Bone marrow (tissue), 2 donors: ENCODE measurements at places on chromosomes 4 and X.

GRCh38 chrX:118764122-118764521 is 36.7 kb downstream of the IL13RA1 start:
- DNase-seq: no peak

DNA sequence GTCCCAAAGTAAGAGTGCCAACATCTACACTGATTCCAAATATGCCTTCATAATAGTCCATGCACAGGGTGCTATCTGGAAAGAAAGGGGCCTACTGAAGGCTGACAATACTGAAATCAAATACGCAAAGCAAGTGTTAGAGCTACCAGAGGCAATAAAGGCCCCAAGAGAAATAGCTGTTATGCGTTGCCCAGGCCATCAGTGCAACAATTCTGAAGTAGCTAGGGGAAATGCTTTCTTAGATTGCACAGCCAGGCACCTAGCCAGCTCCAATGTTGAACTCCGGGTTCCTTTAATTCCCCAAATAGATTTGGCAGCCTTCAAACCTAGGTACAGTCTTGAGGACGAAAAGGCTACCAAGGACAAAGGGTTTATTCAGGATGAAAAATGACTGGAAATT is 17.4 kb upstream of the PAPSS1 start:
- DNase-seq: no peak

GRCh38 chr4:77795326-77795725 is 23.8 kb downstream of the CNOT6L start:
- no peak for DNase-seq

DNA sequence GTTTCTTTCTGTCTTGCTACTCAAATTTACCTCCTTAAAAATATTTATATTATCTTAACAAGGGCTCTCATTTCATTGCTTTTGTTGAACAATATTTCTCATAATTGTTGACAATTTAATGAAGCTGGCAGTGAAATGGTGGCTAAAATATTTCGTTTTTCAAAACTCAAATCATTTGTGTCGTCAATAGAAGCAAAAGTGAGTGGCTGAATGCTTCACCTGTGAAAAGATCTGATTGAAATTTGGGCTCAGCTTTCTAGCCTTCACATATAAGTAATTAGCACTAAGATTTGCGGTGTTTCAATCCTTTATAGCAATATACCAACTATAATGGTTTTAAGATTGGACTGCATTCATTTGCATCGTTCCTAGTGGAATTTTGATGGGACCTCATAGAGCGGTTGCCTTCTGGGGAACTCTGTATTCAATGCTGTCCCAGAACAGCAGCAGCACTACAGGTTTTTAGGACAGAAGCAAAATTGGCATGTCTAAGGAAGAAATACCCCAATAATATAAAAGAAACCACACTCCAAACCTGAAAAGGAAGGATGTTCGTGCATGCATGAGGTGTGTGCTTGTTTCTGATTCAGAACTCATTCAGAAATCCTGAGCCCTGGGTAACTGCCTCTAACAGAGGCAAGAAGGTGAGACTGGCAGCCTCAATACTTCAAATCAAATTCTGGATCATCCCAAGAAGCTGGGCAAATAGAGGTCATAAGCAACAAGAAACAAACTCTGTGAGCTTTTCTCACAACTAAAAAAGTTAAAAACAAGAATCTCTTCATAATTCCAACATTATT is 2.5 kb downstream of the CXCL1 start:
- DNase-seq: no peak

DNA sequence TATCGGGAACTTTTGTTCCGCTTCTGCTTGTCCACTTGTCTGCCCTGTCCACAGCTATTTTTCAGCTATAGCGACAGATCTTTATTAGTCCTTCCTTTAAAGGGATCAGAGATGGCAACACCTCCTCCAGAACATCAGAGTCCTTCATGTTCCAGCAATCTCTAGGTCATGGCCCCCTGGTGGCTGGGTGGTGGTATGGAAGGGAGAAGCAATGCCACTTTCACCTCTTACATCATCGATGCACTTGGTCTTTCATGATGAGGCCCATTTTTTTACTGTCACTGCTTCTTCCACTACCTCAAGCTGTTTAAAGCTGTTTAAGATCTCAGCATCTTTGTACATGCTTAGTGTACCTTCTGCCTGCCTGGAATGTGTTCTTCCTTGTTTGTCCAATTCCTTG is 106.7 kb downstream of the ARHGAP6 start:
- no peak for DNase-seq

GRCh38 chr4:25965629-25966028 is 51.6 kb downstream of the SMIM20 start:
- DNase-seq: no peak

DNA sequence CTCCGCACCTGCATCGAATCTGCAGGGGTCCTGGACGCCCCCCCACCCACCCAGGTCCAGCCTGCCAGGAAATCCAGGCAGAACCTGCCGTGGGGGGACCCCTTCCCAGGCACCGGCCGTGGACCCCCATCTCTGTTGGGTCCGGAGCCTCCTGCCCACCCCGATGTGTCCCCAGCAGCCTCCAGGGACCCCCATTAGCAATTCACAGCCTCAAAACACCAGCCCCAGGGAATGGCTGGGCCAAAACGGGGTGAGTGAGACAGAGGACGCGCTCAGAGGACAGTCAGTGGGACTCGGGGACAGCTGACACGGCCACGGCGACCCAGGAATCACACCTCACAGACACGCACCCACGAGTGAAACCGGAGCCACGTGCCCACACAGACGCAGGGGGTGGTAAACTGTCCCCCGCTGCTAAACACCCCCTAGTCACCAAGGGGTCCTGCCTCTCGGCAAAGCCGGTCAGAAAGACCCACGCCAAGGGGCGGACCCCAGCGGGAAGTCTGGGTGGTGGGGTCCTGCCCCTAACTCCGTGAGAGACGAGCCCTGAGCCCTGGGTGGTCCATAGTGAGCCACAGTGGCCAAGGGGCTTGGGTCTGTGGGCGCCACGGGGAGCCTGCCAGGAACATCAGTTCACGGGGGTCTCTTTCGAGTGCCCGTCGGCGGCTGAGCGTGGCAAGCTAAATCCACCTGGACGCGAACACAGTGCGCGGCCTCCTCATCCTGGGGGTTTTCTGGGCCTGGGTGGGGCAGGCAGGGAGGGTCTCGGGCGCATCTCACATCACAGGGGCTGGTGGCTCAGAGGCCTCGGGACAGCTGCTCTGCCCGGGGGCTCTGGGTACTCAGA is 126.5 kb upstream of the NKX1-1 start:
- DNase-seq: no peak

DNA sequence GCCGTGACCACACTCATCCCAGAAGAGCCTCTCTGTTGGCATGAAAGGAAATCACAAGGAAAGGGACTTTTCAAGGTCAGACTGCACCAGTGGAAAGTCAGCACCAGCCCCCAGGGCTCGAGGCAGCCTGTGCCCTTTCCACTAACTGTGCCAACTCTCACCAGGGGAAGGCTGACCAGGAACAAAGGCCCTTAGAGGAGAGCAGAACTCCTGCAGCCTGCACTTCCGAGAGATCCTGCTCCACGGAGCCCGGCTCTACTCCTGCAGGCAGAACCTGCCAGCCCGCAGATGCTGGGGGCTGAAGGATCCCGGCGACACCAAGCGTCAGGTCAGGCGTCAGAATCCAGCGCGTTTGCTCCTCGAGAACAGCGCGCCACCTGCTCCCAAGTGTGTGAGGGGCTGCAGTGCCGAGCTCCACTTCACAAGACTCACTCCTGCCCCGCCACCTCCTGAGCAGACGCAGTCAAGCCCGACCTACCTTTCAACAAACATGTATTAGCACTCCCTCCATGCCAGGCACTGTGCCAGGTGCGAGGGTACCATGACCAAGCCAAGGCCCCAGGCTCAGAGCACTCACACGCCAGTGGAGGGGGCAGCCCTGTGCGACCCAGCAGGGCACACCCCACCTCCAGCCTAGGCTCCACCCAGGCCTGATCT is 13.6 kb upstream of the HELT start:
- no peak for DNase-seq

GRCh38 chr4:137946453-137947174 is 295.5 kb downstream of the SLC7A11 start:
- no peak for DNase-seq

DNA sequence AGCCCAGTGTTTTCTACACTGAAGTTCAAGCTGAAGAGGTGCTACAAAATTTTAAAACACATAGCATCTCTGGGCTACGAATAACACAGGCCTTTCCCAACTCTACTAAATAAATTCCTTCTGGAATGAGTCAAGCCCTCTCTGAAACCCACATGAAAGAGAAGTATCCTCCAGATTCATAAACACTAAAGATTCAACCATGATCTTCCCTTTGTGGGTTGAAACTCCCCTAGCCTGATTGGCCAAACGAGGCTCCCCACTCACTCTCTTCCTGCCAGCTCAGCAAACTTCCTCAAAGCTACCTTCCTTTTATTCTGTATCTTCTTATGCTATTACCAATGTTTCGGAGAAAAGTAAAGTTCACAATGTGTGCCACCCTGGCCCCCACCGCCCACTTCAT is 95.4 kb downstream of the NKX6-1 start:
- no peak for DNase-seq

DNA sequence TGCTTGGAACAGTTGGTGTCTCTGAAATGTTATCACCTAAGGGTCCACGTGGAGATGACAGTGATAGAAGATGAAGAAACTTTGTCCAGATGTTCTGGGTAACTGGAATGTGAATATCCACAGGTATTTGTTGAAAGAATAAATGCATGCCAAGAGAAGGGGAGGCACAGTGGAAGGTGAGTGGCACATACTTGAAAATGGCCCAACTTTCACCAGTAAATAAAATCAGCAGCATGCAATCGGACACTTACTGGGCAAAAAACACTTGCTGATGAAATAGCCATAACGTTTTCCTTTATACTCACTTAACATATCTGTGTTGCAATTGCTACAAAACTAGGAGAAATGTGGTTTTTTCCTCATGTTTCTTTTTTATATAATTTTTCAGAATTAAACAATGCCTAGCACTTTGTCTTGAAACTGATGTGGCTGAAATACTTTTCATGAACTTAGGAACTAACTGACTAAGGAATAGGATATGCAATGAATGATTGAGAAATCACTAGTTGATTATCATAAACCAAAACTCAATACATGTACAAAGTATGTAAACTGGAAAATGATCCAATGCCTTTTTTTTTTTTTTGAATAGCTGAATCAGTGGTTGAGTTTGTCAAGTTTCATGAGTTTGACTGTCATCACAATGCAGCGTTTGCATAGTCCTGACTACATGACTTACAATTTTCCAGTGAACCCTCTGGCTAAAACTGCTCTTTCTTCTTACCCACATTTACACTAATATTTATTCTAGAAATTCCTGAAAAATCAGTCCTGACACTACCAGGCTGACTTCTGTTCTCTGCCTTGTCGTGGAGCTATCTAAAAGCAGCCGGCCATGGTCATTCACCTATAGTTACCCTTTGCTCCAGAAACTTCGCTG is 127.4 kb downstream of the CPE start:
- no peak for DNase-seq

DNA sequence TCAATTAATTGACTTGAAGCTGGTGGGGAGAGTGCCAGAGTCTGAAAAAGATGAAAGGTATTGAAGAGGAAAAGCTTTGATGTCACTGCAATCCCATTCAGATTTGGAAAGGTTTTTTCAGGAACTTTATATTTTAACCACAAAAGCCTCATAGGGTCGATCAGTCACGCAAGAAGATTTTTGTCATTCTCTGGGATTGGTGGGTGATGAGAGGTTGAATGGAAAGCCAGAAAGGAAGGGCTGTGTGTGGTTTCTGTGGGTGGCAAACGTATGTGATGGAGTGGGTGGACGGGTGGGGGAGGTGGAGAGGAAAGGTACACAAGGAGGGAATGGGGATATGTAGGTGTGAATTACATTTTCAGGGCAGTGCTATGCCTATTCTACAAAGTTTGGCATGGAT is 173.8 kb upstream of the SCML1 start:
- no peak for DNase-seq

GRCh38 chrX:102652031-102652688 is 877 bp downstream of the GPRASP1 start:
- no peak for DNase-seq

DNA sequence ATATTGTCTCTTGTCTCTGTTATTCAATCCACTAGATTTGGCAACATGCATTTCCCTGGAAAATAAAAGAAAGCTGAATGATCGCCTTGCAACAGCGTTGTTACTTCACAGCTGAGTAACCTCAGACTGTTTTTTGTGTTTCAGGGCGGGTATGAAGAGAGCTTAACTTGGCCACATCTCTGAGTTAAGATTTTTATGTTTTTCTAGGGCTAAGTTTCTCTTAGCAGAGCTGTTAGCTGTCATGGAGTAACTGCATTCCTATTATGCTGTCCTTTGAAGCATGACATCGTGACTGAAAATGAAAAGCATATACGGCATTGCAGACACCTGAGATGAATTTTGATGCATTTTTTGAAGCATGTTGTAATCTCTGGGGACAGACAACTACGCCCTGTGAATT is 1798.9 kb downstream of the PCDH7 start:
- DNase-seq: no peak

- DNase-seq: no peak
These were observed 24.2 kb downstream of the MID2 start for GRCh38 chrX:107849747-107850421.

- DNase-seq: no peak
These were observed 9.9 kb upstream of the ANAPC4 start for GRCh38 chr4:25367004-25367621.

DNA sequence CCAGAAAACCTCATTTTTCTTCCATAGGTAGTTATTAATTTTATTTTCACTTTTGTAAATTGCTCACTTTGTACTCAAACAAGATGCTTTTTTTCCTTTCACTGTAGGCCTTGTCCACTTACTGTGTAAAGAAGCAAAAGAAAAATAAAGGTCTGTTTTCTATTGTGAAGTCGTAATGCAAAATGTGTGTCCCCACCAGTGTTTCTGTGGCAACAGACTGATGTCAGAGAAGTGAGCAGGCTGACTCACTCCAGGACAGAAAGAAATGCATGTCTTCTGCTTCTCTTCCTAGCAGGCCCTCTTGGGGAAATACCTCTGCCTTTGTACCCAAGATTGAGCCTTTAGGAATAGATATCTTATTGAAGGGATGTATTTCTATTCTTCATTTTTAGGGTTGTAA is 30.3 kb downstream of the INPP4B start:
- peak; percentile 82 for DNase-seq

DNA sequence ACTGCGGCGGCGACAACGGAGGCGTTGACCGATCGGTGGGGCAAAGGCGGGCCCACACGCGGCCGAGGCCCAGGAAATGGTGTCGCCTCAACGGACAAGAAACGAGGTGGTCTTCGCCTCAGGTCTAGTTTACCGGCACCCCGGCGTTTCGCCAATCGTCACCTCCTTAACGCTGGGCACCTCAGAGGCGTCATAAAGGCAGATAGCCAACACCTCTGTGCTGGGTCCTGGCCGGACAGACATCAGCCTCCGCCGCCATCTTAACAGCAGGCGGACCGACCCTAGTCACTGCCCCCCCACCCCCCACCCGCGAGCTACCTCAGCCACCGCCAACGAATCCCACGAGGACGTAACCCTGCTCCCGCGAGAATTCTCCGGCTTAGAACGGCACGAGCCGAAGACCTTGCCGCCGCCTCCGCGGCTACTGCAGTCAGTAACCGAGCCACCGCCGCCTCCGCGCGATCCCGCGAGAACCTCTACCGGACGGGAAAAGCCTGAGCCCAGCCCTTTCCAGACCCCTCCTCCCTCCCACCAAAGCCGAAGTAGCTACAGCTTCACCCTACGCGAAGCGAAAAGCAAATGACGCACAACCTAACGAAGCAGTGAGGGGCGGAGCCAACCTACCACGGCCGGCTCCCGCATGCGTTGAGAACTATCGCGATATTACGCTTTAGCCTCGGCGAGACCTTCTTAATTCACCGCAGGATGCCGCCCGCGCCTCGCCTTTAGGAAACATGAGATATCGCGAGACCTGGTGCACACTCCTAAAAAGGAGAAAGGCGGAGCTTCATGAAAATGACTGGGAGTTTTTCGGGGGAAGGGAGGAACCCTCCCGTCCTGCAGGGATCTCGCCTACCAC is 2.7 kb downstream of the HUWE1 start:
- peak; percentile 61 for DNase-seq
